D721Med (cell line): ENCODE measurements at places on chromosomes 12 and 14.

- no peak for DNase-seq
Measured at GRCh38 chr14:103056322-103057027, 874 bp downstream of the CDC42BPB start.

GRCh38 chr12:19689801-19690472 lies 250.6 kb downstream of the AEBP2 start:
- no peak for DNase-seq

DNA sequence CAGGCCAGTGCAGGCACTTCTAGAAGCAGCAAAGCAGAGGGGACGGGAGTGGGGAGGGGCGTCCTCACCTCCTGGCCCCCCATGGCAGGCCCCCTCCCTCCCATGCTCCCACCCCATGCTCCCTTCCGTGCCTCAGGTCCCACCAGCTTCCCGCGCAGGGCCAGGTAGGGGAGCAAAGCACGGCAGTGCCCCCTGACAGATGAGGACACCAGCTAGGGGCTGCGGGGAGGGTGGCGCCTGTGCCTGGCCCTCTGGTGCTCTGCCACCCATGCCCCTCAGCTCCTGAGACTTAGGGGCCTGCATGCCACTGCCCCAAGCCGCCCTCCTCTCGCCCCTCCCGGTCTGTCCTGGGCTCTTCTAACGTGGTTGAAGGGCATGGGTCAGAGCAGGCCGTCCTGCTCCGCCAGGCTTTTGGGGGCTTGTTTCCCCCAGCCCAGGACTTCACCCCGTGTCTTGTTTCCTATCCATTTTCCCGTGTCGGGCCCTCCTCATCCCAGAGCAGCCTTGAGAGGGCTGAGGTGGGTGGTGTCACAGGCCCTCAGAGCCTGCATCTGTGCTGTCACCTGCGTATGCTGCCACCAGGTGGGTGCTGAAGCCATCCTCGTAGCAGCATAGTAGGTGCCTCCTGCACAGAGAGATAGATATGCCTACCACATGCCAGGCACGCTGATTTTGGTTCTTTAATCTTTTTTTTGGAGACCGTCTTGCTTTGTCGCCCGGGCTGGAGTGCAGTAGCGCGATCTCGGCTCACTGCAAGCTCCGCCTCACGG lies 10.2 kb downstream of the TRMT61A start:
- no peak for DNase-seq

GRCh38 chr14:66115740-66116502 lies 370.2 kb upstream of the CCDC196 start:
- DNase-seq: no peak

GRCh38 chr12:42757624-42758119 lies 168.1 kb upstream of the PRICKLE1 start:
- DNase-seq: no peak

GRCh38 chr12:94987076-94987669 lies 16.3 kb downstream of the NDUFA12 start:
- DNase-seq: no peak

- DNase-seq: no peak
Measured at GRCh38 chr14:89317051-89317691, 99.9 kb downstream of the FOXN3 start.

GRCh38 chr12:52607314-52607713 lies 6.1 kb upstream of the KRT72 start:
- DNase-seq: no peak

GRCh38 chr12:114895827-114896226 lies 211.9 kb upstream of the TBX3 start:
- no peak for DNase-seq

DNA sequence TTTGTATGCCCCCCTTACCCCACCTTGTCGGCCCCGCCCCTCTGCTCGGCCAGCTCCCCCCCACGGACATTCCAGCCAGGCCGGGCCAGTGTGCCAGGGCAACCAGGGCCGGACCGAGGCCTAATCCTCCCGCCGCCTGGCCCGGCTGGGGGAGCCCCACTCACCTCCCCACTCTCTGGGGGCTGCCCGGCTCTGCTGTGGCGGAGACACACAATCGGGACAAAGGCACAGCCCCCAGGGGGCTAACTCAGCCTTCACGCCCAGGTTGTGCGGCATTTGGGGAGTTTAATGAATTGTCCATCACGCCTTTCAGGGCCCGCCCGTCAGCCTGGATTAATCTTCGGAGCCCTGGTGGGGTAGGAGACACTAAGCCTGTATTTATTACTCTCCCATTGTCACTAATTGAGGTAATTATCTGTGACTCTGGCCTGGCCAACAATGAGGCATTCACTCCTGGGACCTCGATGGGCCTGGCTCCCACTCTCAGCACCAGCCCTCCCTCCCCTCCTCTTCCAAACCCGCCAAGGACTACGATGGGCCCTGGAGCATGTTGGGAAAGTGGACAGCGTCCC lies 8.7 kb downstream of the WNT1 start:
- DNase-seq: no peak

GRCh38 chr14:64715146-64715627 lies 11.0 kb downstream of the PLEKHG3 start:
- DNase-seq: no peak

DNA sequence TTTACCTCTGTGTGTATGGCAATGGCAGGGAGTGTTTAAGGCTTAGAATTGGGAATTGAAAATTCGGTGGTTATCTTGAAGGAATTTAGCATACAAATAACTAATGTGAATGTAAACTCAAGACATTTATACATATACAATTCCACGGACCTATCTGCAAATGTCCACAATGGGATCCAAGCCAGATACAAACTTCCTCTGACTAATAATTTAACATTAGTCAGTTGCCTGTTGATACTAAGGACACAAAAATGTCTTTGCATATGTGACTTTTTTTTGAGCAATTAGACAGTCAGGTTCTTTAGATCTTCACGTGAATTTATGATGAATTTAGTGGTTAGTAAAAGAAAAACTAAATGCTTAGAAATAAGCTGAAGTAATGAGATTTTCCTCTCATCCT lies 40.5 kb downstream of the ESR2 start:
- DNase-seq: no peak

GRCh38 chr12:79681008-79681590 lies 9.7 kb downstream of the PAWR start:
- no peak for DNase-seq

GRCh38 chr12:109923481-109924245 lies 23.6 kb downstream of the TCHP start:
- no peak for DNase-seq

DNA sequence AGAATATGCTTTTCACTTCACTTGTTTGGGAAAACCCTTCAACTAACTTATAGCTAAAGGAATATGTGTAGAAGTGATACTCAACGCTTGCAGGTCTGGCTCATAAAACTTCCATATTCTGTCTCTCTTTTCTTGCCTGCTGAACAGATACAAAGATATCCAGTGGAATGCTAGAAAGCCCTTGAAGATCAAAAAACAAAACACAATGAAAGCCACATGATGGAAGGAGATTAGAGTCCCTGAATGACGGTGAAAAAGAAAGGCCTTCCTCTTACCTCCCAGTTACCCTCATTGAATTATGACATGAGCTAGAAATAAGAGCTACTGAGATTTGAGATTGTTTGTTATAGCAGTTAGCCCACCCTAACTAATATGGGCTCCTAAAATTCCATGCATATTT lies 28.2 kb upstream of the NELL2 start:
- no peak for DNase-seq

DNA sequence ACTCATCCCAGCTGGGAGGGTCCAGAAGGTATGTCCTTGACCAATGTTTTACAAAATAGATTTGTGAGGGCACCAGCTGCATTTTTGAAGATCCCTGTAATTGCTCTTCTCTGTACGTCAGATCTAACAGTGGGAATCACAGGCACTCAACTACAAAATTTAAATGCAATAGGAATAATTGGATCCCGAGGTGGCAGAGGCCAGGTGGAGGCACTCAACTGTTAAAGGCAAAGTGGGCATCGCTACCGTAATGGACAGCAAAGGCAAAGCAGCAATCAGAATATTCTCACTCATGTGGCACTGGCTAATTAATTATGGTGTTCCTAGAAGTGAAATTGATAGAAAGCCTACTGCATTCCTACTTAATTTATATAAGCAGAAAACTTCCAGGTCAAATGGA lies 27.9 kb upstream of the PSMC1 start:
- DNase-seq: no peak

- peak; percentile 29 for DNase-seq
Measured at GRCh38 chr12:64824500-64825142, at the start of gene TBC1D30. TSS of gene TBC1D30 (plus strand) at chr12:64824647. CDS start at chr12:64824880, 233 bp downstream.

- DNase-seq: no peak
Measured at GRCh38 chr12:13099066-13099843, 4.2 kb downstream of the GSG1 start.

GRCh38 chr12:2260441-2260840 lies 207.7 kb downstream of the CACNA1C start:
- DNase-seq: no peak

DNA sequence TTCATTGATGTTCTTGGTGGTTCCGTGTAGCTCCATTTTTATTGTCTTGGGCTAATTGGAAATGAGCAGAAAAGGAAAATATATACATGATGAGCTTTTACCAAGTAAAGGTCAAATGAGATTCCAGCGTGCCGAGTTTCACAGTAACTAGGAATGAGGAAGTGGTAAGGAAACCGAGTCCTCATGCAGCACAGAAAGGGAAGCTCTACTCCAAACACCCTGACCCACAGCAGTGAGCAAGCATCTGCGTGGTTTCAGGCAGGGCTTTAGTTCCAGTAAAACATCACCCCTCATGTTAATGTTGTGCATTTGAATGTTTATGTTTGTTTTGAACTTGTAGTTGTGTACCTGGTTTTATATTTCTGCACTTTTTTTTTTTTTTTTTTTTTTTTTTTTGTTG lies 208.0 kb downstream of the SLC41A2 start:
- DNase-seq: no peak

DNA sequence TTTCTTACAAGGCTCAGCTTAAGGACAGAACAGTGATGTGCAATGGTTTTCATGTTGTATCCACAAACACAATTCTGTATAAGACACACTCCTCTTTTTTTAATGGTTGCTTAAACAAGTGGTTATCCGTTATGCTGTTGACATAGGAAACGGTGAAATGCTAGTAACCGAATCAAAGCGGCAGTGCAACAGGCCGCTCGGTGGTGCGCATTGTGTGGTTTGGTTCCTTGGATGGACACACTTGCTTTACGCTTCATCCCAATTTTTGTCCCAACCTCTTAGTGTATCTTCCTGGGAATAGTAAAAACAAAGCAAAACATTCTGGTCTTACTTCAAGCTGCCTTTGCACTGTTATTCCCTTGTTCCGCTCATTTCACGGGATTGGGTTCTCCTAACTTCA lies 650 bp upstream of the PTGER2 start:
- DNase-seq: no peak

DNA sequence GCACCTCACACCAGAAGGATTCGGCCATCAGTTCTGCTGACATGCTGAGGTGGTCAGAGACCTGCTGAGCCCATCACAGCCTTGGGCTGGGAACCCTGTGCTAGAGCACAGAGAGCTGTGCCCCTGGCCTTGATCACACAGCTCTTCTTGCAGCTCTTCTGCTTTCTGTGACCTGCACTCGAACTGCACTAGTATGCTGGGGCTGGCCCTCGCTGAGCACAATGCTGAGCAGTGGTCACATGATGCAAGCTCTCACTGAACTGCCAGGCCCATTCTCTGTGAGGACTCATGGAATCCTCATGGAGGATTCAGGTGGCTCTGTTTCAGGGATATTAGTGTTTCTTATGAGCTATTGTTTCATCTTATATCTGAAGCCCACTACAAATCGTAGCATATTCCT lies 22.5 kb downstream of the FBXO21 start:
- no peak for DNase-seq

DNA sequence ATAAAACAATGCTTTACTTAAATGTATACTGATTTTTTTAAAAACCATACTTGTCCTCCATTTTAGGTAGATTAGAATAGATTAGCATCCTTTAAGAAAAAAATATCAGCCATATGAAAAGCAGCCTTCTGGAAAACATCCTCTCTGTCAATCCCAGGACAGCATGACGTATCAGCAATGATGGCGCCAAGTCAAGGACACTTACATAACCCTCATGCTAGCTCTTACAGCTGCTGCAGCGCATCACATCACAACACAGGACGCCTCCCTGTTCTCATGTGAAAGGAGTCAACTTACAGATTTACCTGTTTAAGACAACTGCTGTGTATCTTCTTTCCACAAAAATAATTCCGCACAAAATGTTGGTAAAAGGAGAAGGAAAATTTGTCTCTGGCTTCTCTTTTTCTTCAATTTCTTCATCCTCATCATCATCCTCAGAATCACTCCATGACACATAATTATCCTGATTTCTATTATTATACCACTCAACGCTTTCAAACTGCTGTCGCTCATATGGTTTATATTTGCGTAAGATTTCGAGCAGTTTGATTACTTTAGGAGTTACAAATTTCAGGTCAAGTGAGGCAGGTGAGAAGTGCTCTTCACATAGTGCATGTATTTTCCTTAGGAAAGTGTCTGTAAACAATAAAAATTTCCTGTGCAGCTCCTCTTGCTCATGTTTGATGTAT lies 33.3 kb downstream of the DICER1 start:
- DNase-seq: no peak

- no peak for DNase-seq
Measured at GRCh38 chr12:92753976-92754885, 51.4 kb downstream of the PLEKHG7 start.

GRCh38 chr12:120439646-120440247 lies 1.8 kb downstream of the COX6A1 start:
- DNase-seq: peak; percentile 58

GRCh38 chr12:54008260-54008552 lies 579 bp upstream of the HOXC8 start:
- DNase-seq: no peak

DNA sequence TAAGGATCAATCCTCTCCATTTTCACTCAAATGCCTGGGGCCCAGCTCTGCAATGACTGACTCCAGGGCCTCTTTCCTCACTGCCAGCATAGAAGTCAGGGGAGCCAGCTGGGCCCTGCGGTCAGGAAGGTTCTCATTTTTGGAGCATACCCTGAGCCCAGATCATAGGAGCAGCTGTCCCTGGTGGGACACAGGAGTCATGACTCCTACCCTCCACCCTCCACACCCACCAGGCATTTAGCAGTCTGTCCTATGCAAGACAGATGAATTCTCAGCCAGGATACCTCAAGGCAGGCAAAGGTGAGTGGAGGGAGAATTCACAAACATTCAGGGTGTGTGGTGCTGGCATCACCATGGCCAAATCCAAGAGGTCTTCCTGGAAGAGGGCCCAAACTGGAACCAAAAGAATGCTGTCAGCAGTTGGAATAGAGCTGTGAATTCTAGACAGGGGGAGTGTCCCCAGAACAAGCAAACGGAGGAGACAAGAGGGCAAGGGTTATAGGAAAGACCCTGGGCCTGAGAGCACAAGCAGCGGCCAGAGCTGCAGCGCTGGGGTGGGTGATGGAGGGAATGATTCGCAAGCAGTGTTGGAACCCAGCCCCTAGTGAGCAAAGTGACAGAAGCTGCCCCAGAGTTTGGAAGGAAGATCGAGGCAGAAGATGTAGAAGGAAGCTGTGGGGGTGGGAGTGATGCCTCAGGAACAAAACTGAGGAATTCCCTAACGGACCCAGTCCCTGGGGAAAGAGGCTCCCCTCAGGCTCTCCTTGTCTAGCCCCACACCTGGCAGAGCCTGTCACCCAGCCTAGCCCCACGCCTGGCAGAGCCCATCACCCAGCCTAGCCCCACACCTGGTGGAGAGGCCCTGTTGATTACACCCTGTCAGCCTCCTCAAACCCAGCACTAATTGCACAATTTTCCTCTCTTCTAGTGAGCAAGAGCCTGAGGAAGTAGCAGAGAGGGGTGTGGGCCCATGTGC lies 4.5 kb upstream of the REM2 start:
- DNase-seq: no peak
